ENCODE measurements at places on chromosomes 4 and X.

DNA sequence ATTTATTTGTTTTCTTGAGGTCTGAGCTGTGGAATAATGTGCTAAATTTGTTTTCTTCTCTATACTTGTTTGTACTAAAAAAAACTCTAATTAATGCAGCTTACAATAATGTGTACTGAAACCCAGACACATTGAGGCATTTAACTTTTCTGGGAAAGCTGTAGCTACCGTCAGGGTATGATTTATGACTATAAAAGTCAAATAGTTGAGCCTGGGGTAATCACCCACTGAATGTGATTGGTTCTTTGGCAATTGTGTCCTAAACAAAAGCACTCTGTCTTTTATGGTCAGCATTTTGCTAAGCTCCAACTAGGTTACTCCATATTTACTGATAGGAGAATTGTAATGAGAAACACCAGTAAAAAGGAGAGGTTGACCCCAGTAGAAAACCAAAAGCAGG, 65.9 kb upstream of the CBLL2 start:
- no peak for DNase-seq

DNA sequence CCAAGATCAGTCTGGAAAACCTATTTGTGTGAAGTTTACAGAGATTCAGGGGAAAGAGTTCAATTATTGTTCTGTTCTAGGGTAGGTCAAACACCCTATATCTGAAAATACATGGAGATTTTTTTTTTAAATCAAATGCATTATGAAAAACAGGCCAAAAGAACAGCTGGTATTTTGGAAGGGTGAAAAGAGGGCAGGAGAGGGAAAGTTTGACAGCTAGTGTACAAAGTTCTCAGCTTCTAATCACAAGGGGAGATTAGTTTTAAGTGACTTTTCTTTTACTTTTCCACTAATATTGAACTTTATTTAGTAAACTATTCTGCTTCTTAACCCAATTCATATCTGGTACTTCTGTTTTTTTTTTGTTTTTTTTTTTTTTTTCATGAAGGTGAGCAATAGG, 66.2 kb upstream of the GRID2 start:
- DNase-seq, result no peak

- DNase-seq, result no peak
Observed at GRCh38 chr4:123259676-123260646, 136.6 kb upstream of the SPRY1 start.

DNA sequence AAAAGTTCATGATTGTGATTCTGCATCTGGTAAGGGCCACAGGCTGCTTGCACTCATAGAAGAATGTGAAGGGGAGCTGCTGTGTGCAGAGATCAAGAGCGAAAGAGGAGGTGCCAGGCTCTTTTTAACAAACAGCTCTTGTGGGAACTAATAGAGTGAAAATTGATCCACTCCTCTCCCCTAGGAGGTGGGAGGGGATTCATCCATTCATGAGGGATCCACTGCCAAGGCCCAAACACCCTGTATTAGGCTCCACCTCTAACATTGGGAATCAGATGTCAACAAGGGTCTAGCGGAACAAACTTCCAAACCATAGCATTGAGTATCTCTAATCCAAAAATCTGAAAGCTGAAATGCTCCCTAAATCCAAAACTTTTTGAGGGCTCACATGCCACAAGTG, 16.4 kb upstream of the PPID start:
- no peak for DNase-seq

DNA sequence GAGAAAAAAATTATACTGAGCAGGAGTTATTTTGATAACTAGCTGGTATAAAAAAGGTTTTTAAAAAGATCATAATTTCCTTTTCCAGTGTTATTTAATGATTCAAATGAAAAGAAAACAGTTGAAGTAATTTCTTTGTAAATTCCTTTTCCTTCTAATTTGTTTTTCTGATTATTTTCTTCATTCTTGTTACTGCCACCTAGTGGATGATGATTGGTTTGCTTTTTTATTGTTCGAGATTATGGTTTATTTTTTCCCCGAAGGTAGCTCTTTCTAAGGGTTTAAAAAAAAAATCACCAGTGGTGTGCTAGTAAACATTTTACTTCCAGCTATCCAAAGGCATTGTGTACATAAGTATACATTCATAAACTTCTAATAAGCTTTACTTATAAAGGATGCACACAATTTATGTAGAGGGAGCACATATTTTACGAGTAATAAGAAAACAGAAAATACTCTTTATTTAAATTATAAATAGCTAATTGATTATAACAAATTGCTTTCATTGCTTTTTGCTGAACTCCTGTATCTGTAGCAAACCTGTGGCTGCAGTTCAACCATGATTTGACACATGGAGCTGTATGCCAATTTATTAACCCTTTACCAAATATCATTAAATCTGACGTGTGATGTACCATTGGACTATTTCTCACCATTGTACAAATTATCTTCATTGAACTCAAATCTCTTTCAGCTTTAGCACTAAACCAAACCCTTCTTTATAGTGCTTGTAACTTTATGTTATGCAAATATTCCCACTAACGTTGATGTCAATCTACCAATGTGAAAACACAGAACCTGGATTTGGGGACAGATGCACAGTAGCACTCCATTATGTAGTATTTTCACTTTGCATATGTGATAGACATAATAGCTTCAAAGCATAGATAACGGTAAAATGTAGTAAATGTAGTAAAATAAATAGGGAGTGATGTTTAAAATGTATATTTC, 97.8 kb upstream of the ANK2 start:
- peak; percentile 20 for DNase-seq

DNA sequence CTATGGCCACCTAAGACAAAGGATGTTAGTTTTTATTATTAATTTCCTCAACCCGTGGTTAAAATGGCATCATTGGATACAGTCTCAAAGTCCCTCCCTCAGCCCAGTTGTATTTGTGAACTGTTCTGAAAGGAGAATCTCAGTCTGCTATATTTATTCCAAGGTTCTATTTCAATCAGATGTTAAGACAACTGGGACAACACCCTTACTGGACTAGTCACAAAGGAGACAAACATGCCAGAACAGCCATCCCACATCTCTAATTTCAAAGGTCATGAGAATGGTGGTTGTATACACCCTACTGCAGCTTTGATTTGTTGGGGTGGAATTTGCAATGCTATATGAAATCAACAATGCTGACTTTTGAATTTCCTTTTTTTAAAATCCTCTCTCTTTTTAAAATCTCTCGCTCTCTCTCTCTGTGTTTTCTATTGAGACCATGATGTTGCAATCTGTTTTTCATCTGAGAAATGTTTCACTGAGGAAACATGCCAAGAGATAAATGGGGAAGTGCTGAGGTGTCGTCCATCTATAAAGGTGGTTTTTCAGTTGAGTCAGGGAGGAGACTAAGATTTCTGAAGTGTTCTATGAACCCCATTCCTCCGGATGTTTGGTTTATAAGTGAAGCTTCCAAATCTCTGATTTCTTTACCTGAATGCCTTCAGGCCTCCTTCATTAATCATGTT, 201.5 kb upstream of the GATB start:
- no peak for DNase-seq

DNA sequence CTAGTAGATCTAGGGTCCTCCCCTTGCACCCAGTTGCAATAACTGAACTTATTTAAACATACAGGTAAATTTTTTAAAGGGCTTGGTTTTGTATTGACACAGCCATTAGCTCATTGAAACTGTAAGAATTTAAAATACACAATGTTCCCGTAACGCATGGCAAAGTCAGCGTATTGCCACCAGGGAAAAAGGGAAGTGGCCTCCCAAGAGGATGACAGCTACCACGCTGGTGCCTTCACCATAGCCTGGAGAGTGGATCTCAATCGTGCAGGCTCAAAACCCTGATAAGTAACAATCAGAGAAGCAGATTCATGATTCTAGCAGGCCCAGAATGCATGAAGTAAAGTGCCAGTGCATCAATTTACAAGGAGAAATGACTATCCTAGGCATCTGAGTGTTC, 49.4 kb upstream of the RELL1 start:
- DNase-seq, result no peak

- peak; percentile 6 for DNase-seq
Observed at GRCh38 chrX:1450361-1451161, 2.1 kb downstream of the ASMTL start.

DNA sequence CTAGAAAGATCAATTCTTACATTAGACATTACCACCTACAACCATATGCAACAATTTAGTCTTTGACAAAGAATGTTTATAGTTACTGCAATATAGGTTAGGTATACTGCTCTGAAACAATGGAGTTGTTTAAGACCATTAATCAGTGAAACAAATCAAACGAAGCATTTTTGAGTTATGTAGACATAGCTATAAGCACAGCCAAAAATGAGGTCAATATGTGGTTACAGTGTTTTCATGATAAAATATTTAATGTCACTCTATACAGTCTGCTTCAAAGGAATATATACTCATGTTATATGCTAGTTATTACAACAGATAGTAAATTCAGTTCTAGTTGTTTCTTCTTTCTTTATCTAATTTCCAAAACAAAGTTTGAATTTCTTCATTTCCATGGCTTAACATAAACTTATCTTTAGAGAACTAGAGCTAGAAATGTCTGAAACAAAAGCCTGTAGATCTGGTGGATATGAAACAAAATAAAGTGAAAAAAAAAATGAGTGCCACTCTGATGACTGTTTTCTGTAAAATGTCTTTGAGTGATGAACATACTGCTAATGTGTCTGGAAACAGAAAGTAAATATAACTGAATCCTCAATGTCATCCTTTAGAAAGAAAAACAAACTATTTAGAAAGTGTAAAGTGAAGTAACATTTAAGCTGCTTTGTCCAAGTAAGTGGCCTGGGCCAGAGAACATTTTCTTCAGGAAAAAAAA, 809.0 kb downstream of the FAT4 start:
- DNase-seq, result no peak

DNA sequence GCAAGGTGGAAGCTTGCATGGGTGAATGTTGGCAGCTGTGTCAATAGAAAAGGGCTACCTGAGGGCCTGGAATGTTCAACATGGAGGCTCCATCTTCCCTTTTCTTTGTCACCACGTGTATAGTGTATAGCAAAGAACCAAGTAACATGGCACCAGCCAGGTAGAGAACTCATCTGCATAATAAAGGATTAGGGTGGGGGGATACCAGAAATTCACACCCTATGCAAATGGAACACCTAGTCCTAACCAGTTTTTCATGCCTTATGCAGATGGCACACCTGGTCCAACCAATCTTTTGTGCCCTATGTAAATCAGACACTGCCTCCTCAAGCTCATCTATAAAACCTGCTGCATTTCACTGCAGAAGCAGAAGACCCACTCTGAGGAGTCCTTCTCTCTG, 169.6 kb upstream of the GLRA2 start:
- no peak for DNase-seq

DNA sequence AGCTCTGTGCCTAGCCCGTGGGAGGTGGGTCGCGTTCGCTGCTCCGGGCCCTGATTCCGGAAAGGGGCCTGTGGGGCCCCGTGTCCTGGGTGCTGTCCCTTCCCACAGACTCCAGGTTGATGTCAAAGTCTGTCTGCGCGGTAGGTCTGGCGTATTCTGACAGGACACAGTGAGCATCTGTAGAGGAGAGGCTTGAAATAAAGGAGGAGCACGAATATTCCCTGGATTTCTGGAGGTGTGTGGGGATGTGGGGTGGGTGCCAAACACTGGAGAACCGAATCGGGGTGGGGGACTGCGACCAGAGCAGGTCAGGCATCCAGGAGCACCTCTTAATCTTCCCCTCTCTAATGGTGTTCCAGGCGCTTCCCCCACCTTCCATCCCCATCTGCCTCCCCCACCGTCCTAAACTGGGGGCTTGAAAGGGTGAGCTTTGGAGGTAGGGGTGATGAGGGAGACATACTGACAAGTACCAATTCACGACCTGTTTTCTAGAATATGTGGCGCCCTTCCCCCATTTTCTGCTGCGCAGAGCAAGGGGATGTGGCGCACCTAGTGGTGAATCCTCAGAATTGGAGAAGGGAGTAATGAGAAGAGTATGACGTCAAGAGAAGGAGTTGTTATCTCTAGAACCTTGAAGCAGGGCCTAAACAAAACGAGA, 877 bp downstream of the GPRASP1 start:
- DNase-seq, result peak; percentile 11

DNA sequence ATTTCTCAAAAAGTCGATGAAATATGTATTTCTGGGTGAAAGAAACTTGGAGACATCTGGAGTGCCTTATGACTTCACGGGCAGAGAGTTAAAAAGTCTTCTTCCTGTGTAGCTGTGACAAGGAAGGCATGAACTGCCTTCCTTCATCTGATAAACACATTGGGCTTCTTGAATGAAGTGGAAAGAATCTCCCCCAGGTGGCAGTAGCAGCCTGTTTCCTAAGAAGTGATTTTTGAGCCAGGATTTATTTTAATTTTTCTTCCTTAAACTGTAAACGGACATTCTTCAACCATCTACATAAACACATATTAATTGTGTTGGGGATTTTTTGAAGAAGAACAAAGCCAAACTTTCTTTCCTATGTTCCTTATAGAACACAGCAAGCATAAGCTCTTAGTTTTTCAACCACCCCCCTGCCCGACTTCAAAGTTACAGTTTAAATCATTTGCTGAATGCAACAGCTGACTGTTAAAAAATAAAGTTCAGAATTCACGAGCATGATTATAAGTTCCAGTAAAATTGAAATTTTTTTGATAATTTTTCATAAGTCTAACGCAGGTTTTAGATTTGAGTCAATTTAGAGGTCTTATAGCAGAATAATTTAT, 980 bp upstream of the GIMD1 start:
- peak; percentile 28 for DNase-seq

DNA sequence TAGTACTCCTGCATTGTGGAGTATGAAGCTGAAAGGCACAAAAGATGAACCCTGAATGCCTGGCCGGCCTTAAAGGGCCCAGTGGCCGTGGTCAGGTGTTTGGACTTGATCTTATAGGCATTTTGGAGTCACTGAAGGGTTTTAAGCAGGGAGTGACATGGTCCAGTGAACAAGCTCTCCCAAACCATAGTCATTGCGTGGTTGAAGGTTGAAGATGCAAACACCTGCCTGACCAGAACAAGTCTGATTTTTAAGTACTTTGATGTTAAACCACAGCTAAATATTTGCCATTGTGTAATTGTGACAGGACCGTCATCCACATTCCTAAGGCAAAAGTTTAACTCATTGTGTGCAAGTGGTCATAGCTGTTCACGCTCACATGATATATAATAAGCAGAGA, 3.3 kb downstream of the STK32B start:
- no peak for DNase-seq

DNA sequence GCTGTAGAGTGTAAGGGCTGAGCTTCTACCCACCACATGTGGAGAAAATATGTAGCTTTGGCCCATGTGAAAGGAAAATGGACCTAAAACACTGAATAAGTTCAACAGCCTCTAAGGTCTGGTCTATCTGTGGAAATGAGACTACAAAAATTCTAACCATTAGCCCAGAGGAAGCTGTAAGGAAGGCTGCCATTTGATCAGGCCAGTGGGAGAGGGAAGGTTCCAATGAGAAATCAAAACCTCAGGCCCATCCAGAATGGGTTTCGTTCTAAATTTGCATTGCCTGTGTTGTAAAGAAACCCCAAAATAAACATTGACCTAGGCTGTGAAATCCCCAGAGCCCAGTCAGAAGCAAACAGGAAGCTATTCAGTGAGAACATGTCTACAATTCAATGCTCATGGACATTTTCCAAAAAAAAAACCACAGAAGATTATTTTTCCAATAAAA, 320.4 kb upstream of the SLC7A11 start:
- DNase-seq, result peak; percentile 48

DNA sequence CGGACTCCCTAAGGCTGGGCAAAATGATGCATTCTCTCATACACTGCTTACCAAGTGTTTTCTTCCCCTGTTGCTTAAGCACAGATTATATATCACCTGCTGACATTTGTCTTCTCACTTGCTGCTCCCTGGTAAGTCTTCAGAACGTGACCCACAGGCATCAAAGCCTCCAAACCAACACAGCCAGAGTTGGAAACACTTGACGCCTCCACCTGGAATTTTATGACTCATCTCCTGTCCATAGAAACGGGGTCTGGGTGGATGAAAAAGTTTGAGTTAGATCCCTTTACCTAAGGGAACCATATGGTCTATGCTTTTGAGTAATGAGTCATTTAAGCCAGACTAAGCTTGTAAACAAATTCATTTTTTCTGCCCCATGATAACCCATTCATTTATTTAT, 251.6 kb downstream of the USP46 start:
- DNase-seq, result no peak

Data from GM20000 (cell line).